ENCODE measurements at places on chromosomes 3 and 15.

DNA sequence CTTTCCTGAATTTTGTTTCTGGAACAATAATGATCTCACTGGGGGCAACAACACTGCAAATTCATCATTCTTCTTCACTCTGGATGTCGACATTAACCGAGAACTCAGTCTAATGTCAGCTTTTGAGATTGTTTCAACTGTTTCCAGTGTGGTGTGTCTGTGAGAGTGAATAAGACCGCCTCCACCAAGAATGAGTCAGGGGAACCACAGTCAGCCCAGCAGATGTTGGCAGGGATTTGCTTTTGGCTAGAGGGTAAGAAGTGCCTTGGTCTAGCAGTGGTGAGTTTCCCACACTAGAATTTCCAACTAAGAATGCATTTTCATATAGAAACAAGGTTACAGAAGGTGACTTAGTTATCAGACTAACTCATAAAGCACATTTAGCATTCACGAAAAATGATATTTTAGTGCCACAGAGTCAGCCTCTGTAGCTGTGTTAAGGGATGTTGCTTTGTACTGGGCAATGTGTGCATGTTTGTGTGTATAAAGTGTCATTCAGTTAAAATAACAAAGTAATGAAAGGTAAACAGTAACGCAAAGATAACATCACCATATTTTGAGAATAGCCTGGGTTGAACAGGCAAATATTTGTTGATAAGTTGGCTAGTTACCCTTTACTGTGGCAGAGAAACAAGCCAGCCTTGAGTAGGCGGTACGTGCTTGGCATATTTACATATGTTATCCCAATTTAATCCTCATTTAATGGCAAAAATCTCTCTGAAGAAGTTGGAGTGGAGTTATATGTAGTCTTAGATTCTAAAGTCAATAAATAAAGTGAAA lies 33.8 kb downstream of the DRD3 start:
- peak; percentile 52 for DNase-seq

- no peak for DNase-seq
Measured at GRCh38 chr3:119293105-119293870, 895 bp upstream of the ARHGAP31 start.

GRCh38 chr3:95810462-95810861 lies 1003.9 kb upstream of the EPHA6 start:
- no peak for DNase-seq

GRCh38 chr3:74515451-74515850 lies 99.0 kb downstream of the CNTN3 start:
- no peak for DNase-seq

- peak; percentile 22 for DNase-seq
Measured at GRCh38 chr15:38531509-38531908, 33.1 kb downstream of the RASGRP1 start.

DNA sequence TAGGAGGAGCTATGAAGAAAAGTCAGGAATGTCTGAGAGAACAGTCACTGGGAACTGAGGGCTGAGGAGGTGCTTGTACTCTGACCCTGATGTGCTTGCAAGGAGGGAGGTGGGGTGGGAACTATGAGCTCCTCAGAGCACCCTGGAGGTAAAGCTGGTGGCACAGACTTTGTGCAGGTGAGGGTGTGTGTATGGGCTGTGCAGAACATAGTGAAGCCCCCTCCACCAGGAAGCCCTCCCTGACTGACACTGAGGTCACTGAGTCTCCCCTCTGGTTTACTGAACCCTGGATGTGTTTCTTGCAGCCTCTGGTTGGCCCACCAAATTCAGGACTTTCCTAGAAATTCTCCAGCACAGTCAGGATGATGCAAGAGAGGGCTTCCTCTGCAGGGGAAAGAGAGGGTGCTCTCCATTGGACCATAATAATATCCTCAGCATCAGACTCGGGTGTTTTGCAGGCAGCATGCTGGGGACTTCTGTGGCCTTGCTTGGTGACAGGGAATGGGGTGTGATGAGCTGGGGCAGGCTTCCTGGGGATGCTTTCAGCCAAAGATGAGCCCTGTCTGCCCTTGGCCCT lies 1.5 kb upstream of the ISLR start:
- no peak for DNase-seq

DNA sequence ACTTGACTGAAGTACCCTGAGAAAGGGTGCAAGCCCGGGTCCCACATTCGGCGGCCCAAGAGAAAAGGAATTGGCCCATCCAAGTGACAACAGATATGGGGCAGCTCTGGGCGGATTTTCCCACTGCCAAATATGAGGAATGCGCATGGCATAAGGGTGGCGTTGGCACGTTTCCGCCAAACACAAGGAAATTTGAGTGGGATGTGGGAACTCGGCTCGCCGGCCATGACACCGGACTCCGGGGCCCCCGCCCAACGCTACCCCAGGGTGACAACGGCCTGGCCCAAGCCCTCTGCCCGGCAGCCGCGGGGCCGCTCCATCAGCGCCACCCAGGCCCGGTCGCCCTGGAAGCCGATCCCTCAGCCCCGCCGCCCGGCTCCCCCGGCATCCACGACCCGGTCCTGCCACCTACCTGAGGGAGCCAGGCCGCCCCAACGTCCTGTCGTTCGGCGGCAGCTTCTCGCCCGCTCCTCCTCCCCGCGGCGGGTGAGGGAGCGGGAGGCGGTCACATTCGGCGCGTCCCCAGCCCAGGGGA lies 449 bp downstream of the RAF1 start:
- peak; percentile 24 for DNase-seq

DNA sequence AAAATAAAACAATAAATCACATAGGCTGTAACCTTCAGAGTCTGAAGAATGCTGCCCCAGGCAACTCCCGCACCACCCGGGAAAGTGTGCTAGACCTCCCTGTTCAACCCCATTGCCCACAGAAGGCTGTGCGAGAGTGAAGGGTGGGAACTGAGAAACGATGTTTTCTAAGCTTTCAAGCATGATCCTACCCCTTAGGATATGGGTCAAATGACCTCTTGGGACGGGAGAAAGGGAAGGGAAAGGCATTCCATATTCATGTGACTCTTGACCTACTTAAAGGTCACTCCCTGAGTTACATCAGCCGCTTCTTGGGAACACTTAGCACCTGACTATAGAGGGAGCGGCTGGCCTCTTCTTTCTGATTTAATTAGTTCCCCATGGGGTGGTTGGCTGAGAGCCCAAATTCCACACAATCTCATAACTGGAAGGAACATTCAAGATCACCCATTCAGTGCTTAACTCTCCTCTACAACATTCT lies 114.7 kb upstream of the SLC24A5 start:
- peak; percentile 97 for DNase-seq

DNA sequence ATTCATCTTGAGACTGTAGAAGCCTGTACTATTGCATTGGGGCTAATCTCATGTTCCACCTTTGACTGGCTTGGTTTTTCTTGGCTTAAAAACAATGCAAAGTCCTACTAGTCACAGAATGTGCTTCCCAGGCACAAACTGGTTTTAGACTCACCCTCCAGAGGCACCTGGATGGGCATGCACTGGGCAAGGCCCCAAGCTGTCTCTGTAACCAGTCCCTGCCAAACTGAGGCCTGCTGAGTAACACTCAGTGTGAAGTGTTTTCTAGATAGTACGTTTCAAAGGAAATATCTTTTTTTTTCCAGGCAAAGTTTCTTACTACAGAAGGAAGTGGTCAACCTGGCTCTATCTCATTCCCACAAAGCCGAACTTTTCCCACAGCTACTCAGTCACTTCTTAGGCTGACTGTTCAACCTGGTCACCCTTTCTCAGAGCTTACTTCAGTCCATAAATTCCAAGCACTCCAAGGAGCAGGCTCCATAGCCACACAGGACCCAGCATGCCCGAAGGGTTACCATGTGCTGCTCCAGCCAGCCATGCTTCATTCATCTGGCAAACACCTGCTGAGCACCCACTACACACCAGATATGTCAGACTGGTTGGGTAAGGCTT lies 57.4 kb downstream of the NPTN start:
- no peak for DNase-seq

- no peak for DNase-seq
Measured at GRCh38 chr15:29437888-29438702, 168.5 kb upstream of the NSMCE3 start.

GRCh38 chr3:50263478-50264382 lies 5.2 kb upstream of the SEMA3B start:
- no peak for DNase-seq

DNA sequence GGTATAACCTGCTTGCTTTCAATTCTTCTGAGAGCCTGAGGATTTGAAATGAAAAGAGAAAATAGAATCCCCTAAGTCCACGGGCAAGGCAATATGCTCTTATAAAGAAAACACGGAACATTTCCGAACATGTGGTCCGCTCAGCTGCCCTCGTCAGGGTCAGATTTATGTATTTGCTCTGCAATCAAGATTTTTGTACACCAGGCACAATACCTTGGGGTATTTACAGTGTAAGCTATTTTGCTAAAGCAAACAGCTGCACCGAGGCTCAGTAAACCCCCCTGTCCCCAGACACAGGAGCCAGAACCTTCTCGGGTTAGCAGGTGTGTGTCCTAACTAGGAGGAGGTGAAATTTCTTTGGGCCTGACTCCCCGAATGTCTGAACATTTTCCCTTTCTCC lies 155.8 kb upstream of the LRIG1 start:
- no peak for DNase-seq

DNA sequence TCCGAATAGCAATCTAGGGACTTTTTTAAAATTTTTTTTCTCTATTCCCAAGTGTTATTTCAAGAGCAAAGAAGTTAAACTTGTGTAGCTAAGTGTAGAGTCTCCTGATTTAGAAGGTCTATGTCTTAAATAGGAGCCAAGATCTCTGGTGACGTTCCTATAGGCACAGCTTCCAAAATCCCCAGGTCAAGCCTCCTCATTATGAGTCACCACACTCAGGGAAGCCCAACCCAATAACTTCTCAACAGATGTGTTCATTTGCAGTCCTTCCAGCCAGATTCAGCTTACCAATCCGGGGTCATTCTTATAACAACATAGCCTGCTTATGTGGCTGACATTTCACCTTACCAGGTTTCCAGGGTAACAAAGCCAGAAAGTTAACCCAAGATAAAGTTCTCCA lies 270.3 kb downstream of the IL5RA start:
- no peak for DNase-seq

- no peak for DNase-seq
Measured at GRCh38 chr3:129404610-129405009, 23.8 kb downstream of the EFCAB12 start.

DNA sequence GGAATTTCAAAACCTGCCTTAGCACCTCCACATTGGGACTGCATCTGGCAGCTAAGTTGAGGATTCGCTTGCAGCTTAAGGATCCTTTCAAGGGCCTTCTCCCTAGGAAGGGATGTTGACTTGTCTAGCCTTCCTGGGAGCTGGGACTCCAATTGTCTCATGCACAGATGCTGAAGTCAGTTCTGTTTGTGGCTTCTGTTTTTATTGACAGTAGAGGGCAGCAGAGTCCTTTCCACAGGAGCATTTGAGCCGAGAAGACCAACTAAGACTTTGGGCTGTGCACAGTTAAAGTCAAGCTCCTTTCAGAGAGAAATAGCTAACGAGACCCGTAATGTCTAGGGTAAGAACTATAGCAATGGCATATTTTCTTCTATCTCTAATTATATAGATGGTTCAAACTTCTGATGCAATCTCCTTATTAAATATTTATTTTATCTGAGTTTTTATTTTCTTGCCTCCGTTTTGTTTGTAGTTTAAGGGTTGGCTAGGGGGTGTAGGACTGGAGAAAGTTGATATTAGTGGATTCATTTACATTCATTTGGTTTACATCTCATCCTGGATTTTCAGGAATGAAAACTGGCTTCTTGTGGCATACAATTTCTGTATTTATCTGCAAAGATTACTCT lies 59.7 kb upstream of the KBTBD8 start:
- peak; percentile 45 for DNase-seq

- no peak for DNase-seq
Measured at GRCh38 chr3:194067949-194068362, 68.0 kb upstream of the HES1 start.

DNA sequence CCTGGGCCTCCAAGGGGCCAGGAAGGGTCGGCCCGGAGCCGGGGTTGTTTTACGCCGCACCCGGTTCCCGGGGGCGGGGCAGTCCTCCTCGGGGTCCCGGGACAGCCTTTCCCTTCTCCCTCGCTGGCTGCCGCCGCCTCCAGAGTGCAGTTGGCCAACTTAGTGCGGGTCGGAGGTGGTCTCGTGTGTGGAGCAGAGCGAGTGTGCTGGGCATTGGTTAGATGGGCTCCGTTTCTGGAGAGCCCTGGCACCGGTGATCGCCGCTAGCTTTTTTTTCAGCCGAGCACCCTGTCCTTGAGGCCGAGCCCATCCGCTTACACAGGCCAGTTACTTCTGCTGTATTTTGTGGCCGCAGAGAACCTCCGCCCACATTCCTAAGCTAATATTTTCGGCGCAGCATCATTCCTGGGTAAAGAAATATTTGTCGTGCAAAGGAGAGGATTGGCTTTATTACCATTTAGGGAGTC lies 585 bp downstream of the KIF23 start:
- peak; percentile 85 for DNase-seq

Data from foreskin melanocyte (primary cell).